Hindlimb muscle (tissue), 1 donor: ENCODE measurements at places on chromosomes 16 and 17. TPM values are rescaled to one million over a fixed set of nuclear protein-coding genes. Genes with fewer than 3 reads are reported as not detected.

DNA sequence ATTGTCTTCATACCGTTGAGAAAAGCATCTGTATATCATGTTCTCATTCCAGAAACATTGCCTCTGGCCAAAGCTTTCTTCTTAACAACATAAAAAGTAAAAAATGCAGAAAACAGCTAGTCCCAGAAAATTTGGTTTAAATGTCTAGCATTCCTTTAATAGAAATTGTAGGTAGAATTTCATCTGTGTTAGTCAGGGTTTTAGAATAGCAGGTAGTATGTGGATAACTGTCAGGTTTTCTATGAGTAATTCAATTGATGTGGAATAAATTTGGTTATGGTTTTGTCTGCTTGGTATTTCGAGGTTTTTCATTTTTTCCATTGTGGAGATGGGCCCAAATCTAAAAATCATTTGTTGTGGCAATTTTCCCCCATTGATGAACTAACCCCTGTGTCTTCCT lies 616.7 kb downstream of the KCNJ2 start:
- no peak for DNase-seq

GRCh38 chr16:79009896-79010295 lies 590.6 kb downstream of the MAF start:
- DNase-seq = no peak

DNA sequence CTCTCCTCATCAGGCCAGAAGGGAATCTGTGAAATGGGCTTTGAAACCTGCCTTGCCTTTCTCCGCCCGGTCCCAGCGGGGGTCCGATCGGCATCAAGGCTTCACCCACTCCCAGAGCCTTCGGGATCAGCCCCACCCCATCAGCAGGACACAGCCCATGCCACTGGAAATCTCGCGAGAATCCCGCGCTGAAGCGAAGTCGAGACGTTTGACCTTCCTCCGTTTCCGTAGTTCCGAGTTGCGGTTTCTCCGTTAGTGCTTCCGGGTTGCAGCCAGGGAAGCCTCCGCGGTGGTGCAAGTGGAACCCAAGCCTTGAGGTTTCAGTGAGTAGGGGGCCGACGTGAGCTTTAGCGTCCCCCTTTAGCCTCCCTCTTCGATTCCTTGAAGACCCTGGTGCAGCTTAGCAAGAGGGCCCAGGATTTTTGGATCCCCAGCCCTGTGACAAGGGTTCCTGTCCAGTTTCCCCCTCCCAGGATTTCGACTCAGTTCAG lies at the start of gene COASY:
Gene COASY (plus strand): TSS at position 252 of the 491 bp plus-strand sequence. CDS start 475 bp downstream, outside the sequence.
- peak; percentile 98 for DNase-seq

- peak; percentile 75 for DNase-seq
Observed at GRCh38 chr17:40909351-40909750, 24.3 kb upstream of the KRT20 start.

GRCh38 chr16:50335196-50335958 lies 33.4 kb downstream of the BRD7 start:
- DNase-seq = no peak

- no peak for DNase-seq
Observed at GRCh38 chr17:63834431-63835166, 7.1 kb upstream of the FTSJ3 start.

GRCh38 chr16:63625126-63625525 lies 1496.7 kb downstream of the CDH11 start:
- no peak for DNase-seq

The TCF25 gene
- 115 TPM for polyA plus RNA-seq

The SLC13A5 gene
- polyA plus RNA-seq = not detected

The PNMT gene
- polyA plus RNA-seq = 5.0 TPM

The KRT28 gene
- polyA plus RNA-seq = not detected

The B9D1 gene
- polyA plus RNA-seq = 6.1 TPM
